ENCODE measurements at places on chromosomes 12 and 14.

DNA sequence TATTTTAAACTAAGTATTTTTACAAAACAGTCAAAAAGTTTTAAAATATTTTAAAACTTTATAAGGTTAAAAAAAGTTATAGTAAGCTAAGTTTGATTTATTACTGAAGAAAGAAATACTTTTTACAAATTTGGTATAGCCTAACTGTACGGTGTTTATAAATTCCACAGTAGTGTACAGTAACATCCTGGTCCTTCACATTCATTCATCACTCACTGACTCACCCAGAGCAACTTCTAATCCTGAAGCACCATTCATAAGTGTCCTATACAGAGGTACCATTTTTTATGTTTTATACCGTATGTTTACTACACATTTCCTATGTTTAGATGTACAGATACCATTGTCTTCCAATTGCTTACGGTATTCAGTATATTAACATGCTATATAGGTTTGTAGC, 170.0 kb downstream of the KLHL28 start:
- no peak overlapping the region for H3K27ac ChIP-seq
- H3K27me3 ChIP-seq, result peaks cover 27% of the 10 kb centered on the region
- H3K4me3 ChIP-seq, result no peak overlapping the region
- no peaks in the 10 kb centered on the region for H3K36me3 ChIP-seq
- DNase-seq, result no peak
- H3K4me1 ChIP-seq, result no peaks in the 10 kb centered on the region

GRCh38 chr14:59688224-59689170, 111.9 kb upstream of the CCDC175 start:
- no peaks in the 10 kb centered on the region for H3K36me3 ChIP-seq
- H3K27me3 ChIP-seq, result peaks cover 75% of the 10 kb centered on the region
- no peak overlapping the region for H3K27ac ChIP-seq
- DNase-seq, result no peak

DNA sequence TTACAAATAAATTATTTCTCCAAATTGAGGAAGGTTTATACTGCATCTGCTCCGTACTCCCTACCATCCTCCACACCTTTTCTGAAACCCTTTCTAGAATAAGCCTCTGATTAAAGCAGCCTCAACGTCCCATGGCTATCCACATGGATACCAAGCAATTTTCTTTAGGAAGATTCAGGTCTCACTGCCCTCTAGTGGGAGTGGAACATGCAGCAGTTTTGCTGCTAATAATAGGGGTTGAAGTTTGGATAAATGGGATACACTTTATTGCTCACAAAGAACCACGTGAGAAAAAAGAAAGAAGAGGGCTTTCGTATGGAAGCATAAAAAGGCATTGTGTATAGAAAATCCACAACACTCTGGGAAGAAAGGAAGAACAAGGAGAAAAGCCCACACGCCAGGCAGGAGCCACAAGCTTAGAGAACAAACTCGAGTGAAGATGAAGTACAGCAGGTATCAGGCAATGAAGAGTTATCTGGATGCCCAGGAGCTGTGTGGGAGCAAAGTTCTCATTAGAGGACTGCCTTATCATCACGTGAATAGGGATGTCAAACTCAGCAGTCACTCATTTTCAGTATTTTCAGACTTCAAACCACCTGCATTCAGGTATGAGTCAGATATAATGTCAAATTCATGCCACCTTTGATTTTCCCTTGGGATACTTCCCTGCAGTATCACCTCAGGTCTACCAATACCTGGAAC, 45.8 kb downstream of the CCER1 start:
- DNase-seq, result no peak
- H3K27me3 ChIP-seq, result peaks cover 7% of the 10 kb centered on the region
- H3K4me3 ChIP-seq, result no peak overlapping the region

- H3K36me3 ChIP-seq, result peaks cover 5% of the 10 kb centered on the region
- peak overlapping the region; percentile 99 for H3K27ac ChIP-seq
- no peaks in the 10 kb centered on the region for H3K27me3 ChIP-seq
- peak; percentile 65 for DNase-seq
- H3K4me3 ChIP-seq, result peak overlapping the region; percentile 96
- H3K4me1 ChIP-seq, result peaks cover 37% of the 10 kb centered on the region
These were observed 2.9 kb upstream of the SETD1B start for GRCh38 chr12:121800694-121801594.

DNA sequence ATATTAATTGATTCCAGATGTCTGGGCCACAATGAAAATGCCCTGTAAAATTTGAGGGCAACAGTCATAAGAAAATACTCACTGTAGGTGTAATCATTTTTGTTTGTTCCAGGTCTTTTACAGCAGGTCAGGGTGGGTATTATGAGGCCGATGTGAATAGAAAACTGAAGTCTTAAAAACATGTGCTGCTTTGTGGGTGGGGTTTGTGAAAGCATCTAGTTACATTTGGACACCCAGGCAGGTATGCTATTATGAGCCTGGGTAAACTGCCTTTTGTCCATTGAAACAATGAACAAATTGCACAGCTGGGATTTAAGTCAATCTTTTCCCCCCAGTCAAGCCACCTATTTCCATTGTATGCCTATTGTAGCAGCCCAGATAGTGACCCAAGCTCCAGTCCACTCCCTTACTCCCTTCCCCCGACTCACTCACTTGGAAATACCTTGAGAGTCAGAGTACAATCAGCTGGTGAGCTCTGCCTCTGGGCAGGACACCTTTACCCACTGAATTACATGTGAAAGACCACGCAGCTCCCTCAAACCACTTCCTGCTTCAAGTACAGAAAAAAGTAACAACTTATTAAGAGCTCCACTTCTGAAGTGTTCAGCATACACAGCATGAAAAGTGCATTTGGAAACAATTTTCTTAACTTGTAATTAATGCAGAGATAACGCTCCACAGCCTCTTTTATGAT, 1.8 kb downstream of the IGF1 start:
- no peak overlapping the region for H3K4me3 ChIP-seq
- H3K27me3 ChIP-seq, result peaks cover 21% of the 10 kb centered on the region
- DNase-seq, result no peak
- no peak overlapping the region for H3K27ac ChIP-seq
- peaks cover 2% of the 10 kb centered on the region for H3K4me1 ChIP-seq

- H3K27me3 ChIP-seq, result no peaks in the 10 kb centered on the region
- H3K4me3 ChIP-seq, result no peak overlapping the region
- peaks cover 18% of the 10 kb centered on the region for H3K36me3 ChIP-seq
These were observed 243.8 kb upstream of the BTG1 start for GRCh38 chr12:92389466-92389865.

DNA sequence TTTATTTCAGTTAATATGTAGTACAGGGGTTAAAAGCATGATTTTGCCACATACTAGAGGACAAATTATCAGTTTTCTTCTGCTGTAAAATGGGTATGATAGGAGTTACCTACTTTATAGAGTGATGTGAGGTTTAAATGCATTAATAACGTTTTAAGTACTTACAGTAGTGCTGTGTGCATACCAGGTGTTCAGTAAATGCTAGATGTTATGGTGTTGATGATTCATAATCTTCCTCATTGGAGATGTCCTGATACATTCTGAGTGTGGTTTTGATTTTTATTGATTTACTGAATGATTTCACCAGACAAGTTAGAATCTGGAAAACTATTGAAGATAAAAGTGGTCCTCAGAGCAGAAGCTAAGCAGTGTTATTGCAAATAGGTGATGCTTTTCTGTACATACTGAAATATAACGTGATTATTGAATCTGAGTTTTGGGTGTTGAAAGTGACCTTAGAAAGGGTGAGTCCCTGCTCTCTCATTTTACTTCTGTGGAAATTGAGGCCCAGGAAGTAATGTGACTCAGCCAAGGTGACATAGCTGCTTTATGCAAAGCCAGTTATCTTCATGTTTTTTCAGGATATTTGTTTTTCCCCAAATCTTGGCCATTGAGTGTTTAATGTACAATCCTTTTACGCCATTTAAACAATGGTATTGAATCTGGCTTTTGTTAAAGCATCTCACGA, 54.7 kb downstream of the VRK1 start:
- H3K36me3 ChIP-seq, result peaks cover 61% of the 10 kb centered on the region
- H3K27me3 ChIP-seq, result no peaks in the 10 kb centered on the region
- H3K4me3 ChIP-seq, result no peak overlapping the region
- DNase-seq, result no peak
- no peak overlapping the region for H3K27ac ChIP-seq
- peaks cover 6% of the 10 kb centered on the region for H3K4me1 ChIP-seq

- H3K36me3 ChIP-seq, result peaks cover 9% of the 10 kb centered on the region
- H3K4me1 ChIP-seq, result peaks cover 15% of the 10 kb centered on the region
These were observed 498 bp downstream of the PIANP start for GRCh38 chr12:6699989-6700645.

- no peaks in the 10 kb centered on the region for H3K36me3 ChIP-seq
- H3K27me3 ChIP-seq, result no peaks in the 10 kb centered on the region
- DNase-seq, result no peak
- H3K27ac ChIP-seq, result peak overlapping the region; percentile 11
These were observed 13.2 kb downstream of the RPS6KA5 start for GRCh38 chr14:91047174-91047753.
